ENCODE measurements at places on chromosomes 3 and 15. TPM values are rescaled to one million over a fixed set of nuclear protein-coding genes. Genes with fewer than 3 reads are reported as not detected.

The GRAMD1C gene
- 11.1 TPM for total RNA-seq

The FANCD2OS gene
- not detected for total RNA-seq

The SLCO3A1 gene
- 42.3 TPM for total RNA-seq

The ADAMTS9 gene
- total RNA-seq = 153 TPM

The RHOV gene
- total RNA-seq = 31.4 TPM

The CD276 gene
- total RNA-seq = 26.9 TPM

The TWF2 gene
- total RNA-seq = 65.3 TPM

The TAGLN3 gene
- total RNA-seq = not detected

The SLC28A2 gene
- total RNA-seq = not detected

The TLR9 gene
- 0.26 TPM for total RNA-seq

The ILDR1 gene
- total RNA-seq = 16.3 TPM
